ENCODE measurements at places on chromosomes 11 and 22.
A peak's percentile ranks its signal among the peaks of the same experiment; 100 is the strongest.

DNA sequence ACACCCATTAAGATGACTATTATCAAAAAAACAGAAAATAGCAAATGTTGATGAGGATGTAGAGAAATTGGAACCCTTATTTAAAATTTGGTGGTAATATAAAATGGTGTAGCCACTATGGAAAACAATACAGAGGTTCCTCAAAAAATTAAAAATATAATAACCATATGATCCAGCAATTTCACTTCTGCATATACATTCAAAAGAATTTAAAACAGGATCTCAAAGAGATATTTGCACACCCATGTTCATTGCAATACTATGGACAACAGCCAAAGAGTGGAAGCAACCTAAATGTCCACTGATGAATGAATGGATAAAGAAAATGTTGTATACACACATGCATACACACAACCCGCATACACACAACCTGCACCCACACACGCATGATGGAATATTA lies 102.2 kb downstream of the FAM168A start:
- DNase-seq, result no peak

DNA sequence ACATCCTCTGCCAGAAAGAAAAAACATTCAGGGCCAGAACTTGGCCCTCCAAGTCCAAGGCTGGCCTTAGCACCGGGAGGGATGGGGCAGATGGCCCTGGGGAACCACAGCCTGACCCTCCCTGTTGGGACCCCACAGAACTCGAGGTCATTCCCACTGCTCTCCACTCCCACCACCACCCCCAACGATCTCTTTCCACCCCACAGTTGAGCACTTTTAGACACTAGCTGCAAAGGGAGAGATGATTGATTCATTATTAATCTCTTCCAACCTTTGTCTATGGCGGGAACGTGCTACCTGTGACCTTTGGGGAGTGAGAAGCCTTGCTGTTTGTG lies 869.7 kb downstream of the BRD1 start:
- no peak for DNase-seq

DNA sequence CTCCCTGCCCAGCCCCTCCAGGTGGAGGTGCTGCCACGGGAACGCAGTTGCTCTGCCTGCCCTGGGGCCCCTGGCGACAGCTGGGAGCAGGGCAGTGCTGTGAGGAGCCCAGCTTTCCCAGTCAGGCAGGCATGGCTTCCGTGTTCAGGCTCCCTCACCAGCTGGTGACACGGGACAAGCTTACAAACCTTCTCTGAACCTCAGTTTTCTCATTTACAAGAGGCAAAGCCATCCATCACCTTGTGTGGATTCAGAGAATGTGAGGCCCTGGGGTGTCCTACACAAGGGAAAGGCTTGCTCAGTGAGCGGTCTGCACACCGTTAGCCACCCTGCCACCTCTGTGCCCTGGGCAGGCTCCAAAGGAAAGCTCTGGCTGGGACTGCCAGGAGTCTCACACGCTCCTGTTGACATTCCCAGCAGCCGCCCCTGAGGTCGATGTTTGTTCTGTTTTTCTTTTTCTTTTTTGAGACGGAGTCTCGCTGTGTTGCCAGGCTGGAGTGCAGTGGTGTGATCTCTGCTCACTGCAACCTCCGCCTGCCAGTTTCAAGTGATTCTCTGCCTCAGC lies 23.5 kb downstream of the SUN2 start:
- DNase-seq, result no peak

- DNase-seq, result no peak
Measured at GRCh38 chr22:21861851-21862250, 5.6 kb downstream of the MAPK1 start.

- peak; percentile 27 for DNase-seq
Measured at GRCh38 chr11:127843483-127844396, 743.6 kb downstream of the ETS1 start.

GRCh38 chr11:24819863-24820434 lies 323.1 kb downstream of the LUZP2 start:
- DNase-seq, result no peak

GRCh38 chr11:73653996-73654395 lies 7.6 kb downstream of the PLEKHB1 start:
- DNase-seq, result no peak

- DNase-seq, result no peak
Measured at GRCh38 chr22:24510637-24511625, 15.8 kb downstream of the UPB1 start.

- DNase-seq, result no peak
Measured at GRCh38 chr11:77467993-77468392, 5.9 kb downstream of the PAK1 start.

DNA sequence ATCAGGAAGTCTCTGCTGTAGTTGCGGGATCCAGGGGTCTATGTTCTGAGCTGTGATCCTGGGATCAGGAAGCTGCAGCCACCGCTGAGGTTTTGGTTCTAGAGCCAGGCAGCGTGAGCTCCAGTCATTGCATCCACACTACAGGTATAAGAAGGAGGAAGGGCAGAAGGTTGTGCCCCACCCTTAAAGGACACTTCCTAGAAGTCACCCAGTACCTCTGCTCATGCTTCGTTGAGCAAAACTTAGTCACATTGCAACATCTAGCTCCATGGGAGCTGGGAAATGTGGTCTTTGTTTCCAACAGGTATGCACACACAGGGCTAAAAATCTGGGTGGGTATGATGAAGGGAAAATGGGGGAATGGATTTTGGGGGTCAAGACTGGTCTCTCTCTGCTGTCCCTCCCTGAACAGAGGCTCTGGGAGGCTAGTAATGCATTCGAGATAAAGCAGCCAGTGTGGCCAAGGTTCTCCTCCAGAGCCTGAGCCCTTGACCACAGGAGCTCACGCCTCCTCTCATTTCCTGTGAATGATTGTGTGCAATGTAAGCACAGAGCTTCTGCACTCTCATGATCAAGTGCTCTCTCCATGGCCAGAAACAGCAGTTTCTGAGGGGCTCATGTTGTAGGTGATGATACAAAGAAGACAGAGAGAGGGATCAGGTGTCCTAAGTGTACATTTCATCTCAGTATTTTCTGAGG lies 86.8 kb upstream of the OR4B1 start:
- peak; percentile 23 for DNase-seq

- no peak for DNase-seq
Measured at GRCh38 chr22:32270641-32271369, 15.7 kb upstream of the SLC5A4 start.

GRCh38 chr11:8209208-8209807 lies 40.5 kb upstream of the RIC3 start:
- peak; percentile 82 for DNase-seq

- no peak for DNase-seq
Measured at GRCh38 chr11:130749216-130749615, 167.1 kb downstream of the SNX19 start.

DNA sequence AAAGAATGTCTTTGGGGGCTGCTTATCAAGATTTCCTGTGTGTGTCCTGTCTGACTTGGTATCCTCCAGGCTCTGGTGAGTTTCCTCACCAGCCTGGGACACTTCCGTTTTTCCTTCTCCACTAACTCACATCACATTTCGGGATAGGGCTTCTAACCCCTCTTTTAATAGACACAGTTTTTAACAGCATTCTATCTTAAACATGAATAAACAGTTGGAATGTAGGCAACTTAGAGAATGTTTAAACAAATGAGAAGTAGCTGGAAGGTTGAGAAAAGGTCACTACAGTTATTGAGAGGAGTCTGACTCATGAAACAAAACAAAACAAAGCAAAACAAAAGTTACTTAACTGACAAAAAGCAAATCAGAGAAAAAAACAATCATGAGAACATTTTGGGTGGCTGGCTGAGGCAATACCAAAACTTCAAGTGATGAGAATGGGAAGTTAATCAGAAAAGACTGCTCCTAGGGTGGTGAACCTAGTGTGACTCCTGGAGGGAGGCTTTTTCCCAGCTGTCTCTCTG lies 64.7 kb upstream of the CTSC start:
- DNase-seq, result no peak

DNA sequence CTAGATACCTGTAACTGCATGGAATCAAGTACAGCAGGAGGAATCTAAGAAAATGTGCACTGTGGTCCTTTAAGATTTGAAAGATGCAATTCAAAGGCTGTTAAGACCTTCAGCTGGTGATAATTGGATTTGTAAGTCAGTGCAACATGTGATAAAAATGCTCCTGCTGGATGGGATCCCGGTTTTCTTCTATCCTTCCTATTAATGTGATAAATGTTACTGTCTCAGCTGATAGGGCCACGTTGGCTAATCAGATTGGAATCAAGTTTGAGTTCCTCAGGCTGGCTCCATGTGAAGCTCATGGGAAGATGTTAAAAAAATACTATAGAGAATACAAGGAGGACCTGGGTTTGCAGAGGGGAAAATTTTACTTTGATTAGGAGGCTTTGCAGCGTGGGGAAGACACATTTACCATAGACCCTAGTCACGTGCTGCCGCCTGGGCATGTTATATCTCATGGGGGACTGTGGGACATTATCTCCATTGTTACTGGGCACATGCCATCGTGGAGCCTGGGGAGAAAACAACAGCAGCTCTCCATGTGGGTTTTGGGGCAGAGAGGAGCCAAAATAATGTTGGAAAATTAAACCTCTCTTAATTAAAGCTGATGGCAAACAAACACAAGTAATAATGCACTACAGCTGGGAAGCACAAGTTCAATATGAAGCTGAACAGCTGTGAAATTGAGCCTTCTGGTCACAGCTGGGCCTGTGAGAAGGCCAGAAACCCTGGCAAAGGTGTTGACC lies 652.5 kb downstream of the NTM start:
- no peak for DNase-seq

Measured in lower leg skin (tissue), 4 donors.